ENCODE measurements at places on chromosomes 6 and 20.

- DNase-seq: no peak
Observed at GRCh38 chr20:58636983-58637421, 14.1 kb upstream of the STX16 start.

DNA sequence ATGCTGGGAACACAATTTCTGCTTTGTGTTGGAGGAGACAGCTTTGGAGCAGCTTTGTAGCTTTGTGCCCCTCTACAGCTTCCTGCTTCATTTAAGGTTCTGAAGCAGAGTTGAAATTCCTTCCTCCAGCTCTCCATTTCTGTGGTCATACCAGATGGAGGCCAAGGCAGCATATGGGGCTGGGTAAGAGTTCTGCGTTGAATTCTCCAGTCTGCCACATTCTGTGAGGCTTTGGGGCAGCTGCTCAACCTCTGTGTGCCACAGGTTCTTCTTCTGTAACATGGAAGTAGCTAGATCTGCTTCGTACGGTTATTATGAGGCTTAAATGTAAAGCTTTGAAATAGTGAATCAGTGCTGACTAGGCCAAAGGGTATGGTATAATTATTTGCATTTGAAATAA lies 2.9 kb upstream of the TRIM26 start:
- DNase-seq: no peak

DNA sequence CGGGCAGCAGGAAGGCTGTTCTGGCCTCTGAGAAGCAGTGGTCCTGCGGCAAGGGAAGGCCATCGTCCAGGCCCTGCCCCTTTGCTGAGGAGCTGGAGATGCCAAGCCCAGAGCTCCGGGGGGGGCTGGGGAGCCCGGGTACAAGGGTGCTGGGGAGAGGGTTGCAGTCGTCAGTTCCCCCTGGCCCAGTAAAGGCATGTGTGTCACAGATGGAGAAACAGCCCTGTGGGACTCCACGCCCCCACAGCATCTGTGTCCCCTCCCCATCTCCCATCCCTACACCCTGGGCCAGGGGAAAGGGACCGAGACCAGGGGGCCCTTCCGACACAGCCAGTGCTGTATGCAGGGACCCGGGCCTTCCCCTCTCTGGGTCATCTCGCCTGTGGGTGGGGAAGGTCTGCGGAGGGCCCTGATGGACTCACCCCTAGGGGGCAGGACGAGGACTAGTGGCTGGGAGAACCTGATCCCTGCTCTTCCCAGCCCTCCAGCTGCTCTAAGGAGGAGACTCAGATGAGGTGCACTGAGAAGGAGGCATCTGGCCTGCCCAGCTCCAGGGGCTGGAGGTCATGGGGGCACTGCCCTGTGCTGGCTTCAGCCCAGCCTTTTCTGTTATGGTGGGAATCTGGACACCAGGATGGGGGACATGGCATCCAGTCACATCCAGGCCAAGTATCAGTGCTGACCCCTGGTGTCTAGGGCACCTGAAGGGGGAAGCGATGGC lies 609 bp downstream of the MYL9 start:
- DNase-seq: no peak

- DNase-seq: no peak
Observed at GRCh38 chr6:162408826-162409535, 318.6 kb downstream of the PRKN start.

- DNase-seq: no peak
Observed at GRCh38 chr20:23368316-23369071, 6.5 kb downstream of the GZF1 start.

Data from stimulated activated CD8-positive, alpha-beta memory T cell treated with anti-CD3 and anti-CD28 coated beads, Interleukin-7, amount 100 ng/mL, for 1 hour (primary cell).